Adipocyte (in vitro differentiated cells): ENCODE measurements at places on chromosomes 4 and X.

DNA sequence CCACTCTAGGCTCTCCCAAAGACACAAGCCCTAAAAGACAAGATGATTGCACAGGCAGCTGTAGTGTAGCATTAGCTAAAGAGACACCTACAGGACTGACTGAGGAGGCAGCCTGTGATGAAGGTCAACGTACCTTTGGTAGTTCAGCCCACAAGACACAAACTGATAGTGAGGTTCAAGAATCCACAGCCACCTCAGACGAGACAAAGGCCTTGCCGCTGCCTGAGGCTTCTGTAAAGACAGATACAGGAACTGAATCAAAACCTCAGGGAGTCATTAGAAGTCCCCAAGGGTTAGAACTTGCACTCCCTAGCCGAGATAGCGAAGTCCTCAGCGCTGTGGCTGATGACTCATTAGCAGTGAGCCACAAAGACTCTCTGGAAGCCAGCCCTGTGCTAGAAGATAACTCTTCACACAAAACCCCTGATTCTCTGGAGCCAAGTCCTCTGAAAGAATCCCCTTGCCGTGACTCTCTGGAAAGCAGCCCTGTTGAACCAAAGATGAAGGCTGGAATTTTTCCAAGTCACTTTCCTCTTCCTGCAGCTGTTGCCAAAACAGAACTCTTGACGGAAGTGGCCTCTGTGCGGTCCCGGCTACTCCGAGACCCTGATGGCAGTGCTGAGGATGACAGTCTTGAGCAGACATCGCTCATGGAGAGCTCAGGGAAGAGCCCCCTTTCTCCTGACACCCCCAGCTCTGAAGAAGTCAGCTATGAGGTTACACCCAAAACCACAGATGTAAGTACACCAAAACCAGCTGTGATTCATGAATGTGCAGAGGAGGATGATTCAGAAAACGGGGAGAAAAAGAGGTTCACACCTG, 306.3 kb downstream of the ANK2 start:
- DNase-seq, result peak; percentile 39

GRCh38 chr4:10333942-10334341, 123.3 kb downstream of the ZNF518B start:
- DNase-seq, result no peak

GRCh38 chr4:3674479-3674851, 91.7 kb upstream of the ADRA2C start:
- DNase-seq, result no peak

DNA sequence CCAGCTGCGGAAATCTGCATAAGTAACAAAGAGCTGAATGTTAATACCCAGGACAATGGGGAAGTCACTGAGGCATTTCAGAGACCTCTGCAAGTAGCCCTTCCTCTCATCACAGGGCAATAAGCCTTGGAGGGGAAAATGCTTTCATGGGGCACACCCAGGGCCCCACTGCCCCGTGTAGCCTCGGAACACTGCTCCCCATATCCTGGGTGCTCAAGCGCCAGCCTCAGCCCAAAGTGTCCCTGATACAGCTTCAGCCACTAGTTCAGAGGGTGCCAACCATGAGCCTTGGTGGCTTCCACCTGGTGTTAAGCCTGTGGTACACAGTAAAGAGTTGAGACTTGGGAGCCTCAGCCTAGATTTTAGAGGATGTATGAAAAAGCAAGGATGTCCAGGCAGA, 402.8 kb upstream of the CXorf51A start:
- DNase-seq, result no peak

DNA sequence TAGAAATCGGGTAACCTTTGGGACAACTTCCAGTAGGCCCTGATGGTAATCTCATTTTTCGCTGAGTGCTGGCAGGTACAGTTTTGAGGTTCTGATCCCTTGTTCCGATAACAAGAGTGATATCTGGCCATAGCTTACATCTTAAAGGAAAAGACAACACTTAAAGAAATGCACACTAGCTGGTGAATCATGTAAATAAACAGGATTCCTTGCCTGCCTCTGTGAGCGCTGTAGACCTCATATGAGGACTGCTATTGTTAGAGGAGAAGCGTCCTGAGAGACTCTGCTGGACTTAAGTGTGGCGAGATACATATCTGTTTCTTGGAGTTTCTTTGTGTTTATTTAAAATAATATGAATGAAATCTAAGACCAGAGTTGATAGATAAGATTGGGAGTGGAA, 149.3 kb upstream of the SLC4A4 start:
- peak; percentile 83 for DNase-seq

DNA sequence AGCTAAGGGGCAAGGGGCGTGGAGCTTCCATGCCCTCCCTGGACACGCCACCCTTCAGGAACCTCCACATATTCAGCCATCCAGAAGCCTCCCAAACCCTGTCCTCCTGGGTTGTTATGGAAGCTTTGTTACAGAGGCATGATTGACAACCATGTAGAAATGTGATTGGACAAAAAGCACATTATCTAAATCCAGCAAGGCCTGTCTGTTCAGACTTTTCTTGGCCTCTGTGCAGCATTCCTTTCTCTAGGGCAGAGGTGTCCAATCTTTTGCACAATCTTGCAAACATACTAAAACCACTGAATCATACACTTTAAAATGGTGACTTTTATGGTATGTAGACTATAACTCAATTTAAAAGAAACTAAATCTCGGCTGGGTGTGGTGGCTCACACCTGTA, 12.7 kb downstream of the STEEP1 start:
- DNase-seq, result peak; percentile 70

GRCh38 chrX:72644946-72645345, 69.2 kb downstream of the PHKA1 start:
- no peak for DNase-seq

GRCh38 chrX:38514016-38514854, 47.1 kb upstream of the TSPAN7 start:
- DNase-seq, result no peak

DNA sequence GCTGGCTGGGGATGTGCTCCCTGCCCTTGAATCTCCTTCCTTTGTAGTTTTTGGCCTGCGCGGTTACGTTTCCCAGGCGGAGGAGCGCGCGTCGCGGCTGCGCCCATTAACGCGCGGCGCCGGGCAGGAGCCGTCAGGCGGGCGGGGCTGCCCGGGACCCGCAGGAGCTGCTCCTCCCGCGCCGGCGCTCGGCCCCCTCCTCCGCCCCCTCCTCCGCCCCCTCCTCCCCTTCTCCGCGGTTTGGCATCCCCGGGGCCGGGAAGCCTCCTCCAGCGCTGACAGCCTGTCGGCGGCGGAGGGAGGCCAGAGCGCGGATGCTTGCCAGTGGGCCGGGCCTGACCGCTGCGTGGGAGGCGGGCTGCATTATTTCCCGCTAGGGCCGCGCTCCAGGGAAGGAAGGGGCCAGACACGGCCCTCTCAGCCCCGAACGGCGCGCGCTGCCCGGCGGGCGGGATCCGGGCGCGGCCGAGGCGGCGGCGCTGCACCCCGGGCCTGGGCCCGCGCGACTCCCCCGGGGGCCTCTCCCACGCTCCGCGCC, at the start of gene DCLK2:
Gene DCLK2, plus strand, starts transcription at position 405 of the 538 bp plus-strand sequence. CDS start 583 bp downstream, outside the sequence.
- DNase-seq, result peak; percentile 90

DNA sequence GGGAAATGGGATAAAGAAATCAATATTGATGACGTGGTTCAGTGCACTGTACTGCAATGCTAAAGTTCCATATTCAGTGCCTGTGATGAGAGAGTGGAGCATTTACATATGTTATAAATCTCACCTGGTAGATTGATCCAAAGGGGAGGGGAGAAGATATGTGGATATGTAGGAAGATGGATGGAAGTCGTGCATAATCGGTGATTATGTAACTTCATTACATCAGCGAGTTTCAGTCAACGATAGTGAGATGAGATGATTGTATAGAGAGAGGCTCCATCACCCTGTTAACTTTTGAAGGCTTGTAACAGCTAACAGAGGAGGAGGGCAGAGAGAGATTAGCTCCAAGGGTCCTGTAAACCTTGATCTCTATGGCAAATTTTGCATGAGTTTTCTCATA, 1.8 kb downstream of the IL1RAPL1 start:
- DNase-seq, result no peak

DNA sequence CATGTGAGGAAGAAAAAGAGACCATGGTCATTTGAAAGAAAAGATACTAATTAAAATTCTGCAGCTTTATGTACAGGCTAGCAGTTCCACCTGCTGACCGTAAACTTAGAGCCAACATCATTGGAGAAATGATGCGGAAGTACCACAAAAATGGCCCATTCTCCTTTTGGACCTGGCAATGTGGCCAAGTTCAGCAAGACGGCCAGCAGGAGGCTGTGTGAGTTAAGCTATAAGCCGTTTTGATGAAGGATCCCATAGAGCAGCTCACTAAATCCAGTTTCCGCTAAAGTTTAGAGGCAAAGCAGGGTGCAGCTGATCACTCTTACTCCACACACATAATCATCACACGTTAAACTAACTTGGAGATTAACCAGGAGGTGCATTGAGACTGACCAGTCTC, 133.8 kb downstream of the LDB2 start:
- no peak for DNase-seq

GRCh38 chr4:81629366-81629765, 157.7 kb upstream of the RASGEF1B start:
- no peak for DNase-seq

- DNase-seq, result peak; percentile 83
These were observed 35.2 kb upstream of the SCD5 start for GRCh38 chr4:82833696-82834313.

- no peak for DNase-seq
These were observed 7.1 kb upstream of the ADH1C start for GRCh38 chr4:99359480-99360204.

DNA sequence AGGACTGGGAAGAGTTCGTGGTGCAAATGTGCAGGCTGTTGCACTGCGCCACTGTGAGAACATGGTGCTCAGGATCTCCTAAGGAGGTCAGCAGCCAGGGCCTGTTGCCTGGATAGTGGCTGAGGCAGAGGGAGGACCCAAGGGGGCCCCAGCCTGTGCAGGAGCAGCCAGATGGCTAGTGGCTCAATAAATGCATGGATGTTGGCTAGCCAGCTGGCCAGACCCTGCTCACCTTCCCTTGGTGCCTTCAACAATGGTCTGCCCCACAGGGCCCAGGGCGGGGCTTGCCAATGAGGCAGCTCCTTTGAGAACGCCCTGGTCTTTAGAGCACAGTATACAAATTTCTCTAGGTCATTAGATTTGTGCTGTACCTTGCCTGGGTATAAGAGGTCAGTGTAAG, 67.4 kb downstream of the TNIP2 start:
- no peak for DNase-seq

- DNase-seq, result no peak
These were observed 518.1 kb downstream of the GRXCR1 start for GRCh38 chr4:43410636-43411035.

DNA sequence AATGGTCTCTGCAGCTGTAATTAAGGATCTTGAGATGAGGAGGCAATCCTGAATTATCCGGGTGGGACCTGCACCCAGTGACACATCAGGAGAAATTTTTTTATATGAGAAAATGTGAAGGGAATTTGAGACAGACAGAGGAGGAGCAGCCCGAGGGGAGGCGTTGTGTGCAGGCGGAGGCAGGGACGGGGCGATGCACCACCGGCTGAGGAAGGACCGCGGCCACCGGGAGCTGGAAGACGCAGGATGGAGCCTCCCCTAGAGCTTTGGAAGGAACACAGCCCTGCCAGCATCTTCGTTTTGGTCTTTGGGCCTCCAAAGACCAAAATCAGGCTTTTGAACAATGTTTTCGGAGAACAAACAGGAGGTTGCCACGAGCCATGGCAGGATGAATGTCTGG, 85.0 kb upstream of the ADRA2C start:
- DNase-seq, result no peak

- no peak for DNase-seq
These were observed 47.3 kb downstream of the CHRDL1 start for GRCh38 chrX:110748256-110748806.

- DNase-seq, result no peak
These were observed 121.8 kb downstream of the SPCS3 start for GRCh38 chr4:176441594-176441993.

DNA sequence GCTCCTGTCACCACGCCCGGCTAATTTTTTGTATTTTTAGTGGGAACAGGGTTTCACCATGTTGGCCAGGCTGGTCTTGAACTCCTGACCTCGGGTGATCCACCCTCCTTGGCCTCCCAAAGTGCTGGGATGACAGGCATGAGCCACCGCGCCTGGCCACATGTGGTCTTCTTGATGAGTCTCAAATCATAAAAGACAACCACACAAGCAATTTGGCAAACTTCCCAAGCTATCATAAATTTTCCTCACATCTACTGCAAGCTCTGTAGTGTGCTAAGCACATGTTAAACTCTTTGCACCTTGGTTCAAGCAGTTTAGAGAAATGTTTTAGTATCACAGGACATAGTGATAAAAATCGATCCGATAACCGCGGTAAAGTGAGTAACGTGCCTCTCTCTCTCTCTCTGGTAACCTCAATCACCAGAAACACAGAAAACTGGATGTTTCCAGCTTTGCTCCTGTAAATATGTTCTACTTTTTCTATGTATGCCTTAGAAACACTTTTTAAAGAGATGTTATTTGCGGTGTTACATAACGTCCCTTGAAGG, 256.8 kb downstream of the DHRSX start:
- DNase-seq, result no peak

GRCh38 chrX:130330146-130330545, 9.6 kb upstream of the SLC25A14 start:
- DNase-seq, result no peak
